ENCODE measurements at places on chromosomes 13 and 19.

DNA sequence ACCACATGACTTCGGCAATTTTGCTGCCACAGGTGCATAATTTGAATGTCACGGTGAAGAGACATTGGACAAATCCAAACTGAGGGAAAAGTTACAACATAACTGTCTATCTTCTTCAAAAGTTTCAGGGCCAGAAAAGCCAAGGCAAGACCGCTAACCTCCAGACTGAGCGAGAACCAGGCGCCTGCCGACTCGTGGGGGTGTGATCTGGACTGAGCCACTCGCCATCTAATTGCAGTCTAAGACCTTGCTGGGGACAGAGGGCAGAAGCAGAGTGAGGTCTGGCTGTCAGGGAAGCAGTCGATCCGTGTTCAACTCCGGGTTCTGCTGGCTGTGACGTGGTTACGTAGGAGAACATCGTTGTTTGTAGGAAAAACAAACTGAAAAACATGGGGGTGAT, 88.6 kb downstream of the SPACA7 start:
- DNase-seq: no peak

GRCh38 chr19:16376649-16377048, 52.0 kb downstream of the KLF2 start:
- no peak for DNase-seq

DNA sequence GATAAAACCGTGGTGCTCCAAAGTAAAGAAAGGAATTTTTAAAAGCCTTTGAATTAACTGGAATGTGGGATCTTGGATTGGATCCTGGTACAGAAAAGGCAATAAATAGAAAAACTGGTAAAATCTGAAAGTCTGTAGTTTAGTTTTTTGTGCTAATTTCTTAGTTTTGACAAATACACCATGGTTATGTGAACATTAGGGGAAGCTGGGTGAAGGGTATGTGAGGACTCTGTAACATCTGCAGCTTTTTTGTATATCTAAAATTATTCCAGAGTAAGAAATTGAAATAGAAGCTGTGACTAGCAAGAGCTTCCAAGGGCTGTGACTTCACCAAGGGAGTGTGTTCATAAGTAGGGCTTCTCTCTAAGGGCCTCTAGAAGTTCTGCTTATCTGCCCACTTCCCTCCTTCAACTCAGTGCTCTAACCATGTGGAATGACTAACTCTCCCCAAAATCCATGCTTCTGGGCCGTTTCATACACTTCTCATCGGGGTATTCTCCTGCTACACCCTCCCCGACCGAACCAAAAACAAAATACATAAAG, 26.5 kb downstream of the ARHGAP35 start:
- no peak for DNase-seq

- peak; percentile 4 for DNase-seq
Observed at GRCh38 chr13:31675440-31675953, 63.8 kb upstream of the RXFP2 start.

- DNase-seq: no peak
Observed at GRCh38 chr19:18254546-18255503, 19.4 kb downstream of the IQCN start.

DNA sequence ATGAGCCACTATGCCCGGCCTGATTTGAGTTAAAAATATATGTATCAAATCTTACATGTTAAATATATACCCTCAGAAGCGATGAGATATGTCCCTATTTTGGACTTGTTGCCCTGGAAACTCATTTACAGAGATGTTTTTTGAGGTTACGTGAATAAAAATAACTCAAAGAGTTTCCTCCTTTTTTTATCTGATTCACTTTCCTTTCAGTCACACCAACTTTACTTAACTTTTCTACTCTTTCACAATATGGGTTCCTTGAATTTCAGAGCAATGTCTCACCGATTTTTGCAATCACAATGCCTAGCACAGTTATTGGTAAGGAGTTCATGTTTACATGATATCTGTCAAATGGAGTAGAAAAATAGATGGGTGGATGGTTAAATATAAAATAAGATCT, 2.3 kb downstream of the OR7C2 start:
- DNase-seq: no peak

GRCh38 chr13:53126841-53127245, 98.2 kb downstream of the OLFM4 start:
- no peak for DNase-seq

- DNase-seq: no peak
Observed at GRCh38 chr13:60869225-60869624, 472.2 kb downstream of the TDRD3 start.

DNA sequence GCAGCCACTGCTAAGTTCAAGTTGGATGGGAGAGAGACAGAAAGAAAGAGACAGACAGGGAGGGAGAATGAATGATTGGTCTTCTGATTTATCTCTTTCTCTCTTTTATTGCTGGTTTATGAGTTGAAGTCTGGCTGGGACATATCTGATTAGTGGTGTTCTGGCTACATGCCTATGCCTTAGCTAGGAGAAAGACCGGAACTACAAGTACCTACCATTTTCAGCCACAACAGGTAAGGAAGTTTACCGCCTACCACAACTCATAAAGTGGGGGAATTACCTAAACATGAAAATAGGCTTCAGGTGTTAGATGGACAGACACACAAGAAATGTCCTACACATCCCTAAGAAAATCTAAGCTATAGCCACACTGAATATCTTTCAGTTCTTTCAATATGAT, 36.6 kb upstream of the GPC6 start:
- DNase-seq: no peak

DNA sequence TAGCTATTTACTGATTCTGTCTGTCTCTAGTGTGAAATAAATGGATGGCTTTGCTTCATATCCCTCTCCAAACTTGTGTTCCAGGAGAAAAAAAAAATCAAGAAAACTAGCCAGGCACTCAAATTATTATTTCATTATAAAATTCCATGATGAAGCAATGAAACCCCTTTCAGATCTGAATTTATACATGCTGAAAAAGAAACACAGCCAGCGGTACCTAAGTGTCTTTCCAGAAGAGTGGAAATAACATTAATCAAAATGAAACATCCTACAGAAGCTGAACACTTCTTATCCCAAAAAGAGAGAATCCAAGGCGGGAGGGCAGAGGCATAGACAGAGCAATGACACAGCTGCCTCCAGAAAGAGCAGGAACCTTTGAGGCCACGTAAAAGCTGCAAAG, 15.9 kb downstream of the ENOX1 start:
- DNase-seq: no peak

DNA sequence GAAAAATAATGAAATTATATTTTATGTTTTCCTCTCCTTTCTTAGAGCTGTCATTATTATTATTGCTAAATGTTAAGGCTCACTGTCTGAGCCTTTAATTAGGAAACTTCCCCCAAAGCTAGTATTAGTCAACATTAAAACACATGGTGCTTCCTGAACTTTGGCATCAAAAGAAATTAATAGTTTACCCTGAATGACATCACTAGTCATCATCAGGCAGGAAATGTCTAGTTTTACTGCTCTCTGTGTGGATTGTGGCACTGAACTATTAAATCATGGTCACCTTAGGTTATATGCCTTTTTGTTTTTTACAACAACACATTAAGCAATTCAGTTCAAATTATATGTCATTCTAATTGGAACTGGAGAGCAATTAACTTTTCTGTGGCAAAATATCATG, 595.5 kb downstream of the SLITRK1 start:
- DNase-seq: no peak

GRCh38 chr19:18969931-18970659, 29.1 kb upstream of the HOMER3 start:
- no peak for DNase-seq

DNA sequence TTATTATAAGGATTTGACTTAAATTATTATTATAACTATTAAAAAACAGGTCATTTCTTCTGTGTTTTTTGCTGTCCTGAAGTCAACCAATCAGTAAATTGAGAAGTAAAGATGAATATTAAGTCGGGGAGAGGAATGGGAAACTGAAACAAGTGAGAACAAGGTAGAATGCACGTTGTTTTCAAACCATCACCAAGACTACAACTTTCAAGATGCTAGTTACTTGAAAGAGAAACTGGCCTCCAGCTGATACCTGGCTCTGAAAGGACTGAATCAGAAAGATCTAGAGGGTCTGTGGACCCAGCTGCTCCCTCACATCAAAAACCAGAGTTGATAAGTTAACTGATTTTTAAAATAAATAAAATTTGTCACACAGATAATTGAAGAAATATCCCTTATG, 1301.5 kb upstream of the ATXN8OS start:
- no peak for DNase-seq

- DNase-seq: no peak
Observed at GRCh38 chr13:33256148-33256840, 29.3 kb downstream of the STARD13 start.

DNA sequence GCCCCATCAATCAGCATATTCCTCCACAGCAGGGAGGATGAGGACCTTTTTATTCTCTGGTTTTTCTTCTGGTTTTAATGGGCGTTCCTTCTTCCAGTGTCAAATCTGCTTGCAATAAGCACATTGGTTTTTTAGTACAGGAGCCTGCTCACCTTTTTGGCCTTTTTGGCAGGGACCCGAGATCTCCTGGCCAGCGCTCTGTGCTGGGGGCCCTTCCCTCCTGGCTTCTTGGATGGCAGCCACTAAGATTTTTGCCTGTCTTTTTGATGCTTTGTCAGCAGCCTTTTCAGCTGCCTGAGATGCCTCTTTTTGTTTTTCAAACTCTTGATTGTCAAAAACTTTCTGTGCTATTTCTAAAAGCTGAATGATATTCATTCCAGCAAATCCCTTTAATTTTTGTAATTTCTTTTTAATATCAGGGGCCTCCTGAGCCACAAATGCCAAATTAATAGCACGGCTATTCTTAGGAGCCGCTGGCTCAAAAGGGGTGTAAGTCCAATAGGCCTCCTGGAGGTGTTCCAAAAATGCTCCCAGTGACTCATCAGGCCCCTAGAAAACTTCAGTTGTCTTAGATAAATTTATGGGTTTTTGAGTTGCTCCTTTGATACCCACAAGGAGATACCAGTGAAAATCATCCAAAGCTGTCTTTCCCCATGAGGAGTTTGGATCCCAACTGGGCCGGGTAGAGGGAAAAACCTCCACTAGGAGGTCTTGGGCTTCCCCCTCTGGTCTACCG, 73.0 kb downstream of the ZNF100 start:
- no peak for DNase-seq

- DNase-seq: no peak
Observed at GRCh38 chr13:93316841-93317240, 90.2 kb downstream of the GPC6 start.

DNA sequence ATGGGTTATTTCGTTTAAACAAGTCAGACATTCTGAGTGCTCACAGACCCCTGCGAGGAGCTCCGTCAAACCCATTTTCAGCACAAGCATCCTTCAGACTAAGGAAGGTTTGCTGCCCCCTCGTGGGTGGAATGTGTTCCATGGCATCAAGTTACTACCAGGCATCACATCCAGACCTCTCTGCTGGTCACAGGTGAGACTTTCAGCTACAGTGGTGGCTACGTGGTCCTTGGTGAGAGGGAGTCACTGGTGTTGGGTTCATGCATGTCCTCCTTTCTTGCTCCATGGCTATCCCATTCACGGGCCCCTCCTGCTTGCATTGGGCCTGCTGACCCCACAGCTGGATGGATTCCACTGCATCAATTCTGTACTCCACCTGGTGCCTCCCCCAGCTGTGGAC, 9.1 kb upstream of the LILRB5 start:
- DNase-seq: peak; percentile 74

GRCh38 chr13:100724568-100724967, 50.0 kb upstream of the TMTC4 start:
- no peak for DNase-seq

DNA sequence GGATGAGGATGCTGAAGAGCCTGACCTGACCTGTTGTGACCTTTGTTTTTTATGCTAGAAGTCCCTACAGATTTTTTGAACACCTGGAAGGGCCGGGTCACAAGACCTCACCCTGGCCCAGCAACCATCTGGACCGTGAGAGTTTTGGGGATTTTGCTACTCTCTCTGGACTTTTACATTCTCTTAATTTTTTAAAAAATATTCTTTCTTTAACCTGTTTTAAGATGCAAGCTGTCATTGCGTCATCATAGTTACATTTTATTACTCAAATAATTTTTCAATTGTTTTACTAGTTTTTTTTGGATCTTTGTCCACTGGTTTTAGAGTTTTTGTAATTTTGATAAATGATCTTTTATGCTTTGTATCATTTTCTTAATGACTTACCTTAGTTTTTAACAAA, 7.5 kb downstream of the DKKL1 start:
- DNase-seq: no peak

GRCh38 chr13:98677398-98677797, 75.1 kb downstream of the SLC15A1 start:
- DNase-seq: peak; percentile 91

GRCh38 chr13:33512880-33513554, 227.5 kb upstream of the STARD13 start:
- DNase-seq: no peak

DNA sequence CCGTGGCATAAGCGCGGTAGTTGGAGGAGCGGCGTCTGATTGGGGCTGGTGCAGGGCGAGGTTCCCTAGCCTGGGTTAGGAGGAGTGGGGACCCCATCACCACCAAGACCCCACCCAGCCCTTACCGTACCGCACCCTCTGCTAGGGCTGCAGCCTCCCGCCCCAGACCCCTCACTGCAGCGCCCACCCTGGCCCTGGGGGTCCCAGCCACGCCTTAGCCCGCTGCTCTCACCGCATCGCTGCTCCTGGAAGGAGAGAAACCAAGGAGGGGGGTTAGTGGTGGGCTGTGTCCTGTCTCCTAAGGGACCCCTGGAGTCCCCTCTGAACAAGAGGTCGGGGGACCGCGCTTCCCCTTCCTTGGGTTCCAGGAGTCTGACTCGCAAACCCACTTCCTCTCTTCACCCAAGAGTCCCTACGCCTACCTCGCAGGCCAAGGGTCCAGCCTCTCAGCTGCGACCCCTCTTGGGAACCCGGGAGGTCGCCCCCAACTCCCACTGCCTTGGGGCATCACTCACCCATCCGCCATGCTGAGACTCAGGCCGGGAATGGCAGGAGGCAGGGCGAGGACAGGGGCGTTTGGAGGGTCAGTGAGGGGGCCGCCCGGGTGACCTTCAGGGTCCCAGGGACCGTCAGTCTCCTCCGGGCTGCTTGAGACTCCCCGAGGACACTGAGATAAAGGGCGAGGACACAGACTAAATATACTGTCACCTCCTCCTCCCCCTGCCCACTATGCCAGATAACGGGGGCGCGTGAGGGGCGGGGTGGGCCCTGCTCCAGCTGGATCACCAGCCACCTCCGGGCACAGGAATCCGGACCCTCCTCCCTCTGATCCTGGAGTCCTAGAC, at the start of gene TNNI3:
Gene TNNI3, minus strand, starts transcription at position 669 of the 845 bp plus-strand sequence. Its CDS starts 143 bp downstream, at position 526.
- no peak for DNase-seq

- peak; percentile 49 for DNase-seq
Observed at GRCh38 chr19:38634757-38635482, 12.5 kb upstream of the ACTN4 start.

DNA sequence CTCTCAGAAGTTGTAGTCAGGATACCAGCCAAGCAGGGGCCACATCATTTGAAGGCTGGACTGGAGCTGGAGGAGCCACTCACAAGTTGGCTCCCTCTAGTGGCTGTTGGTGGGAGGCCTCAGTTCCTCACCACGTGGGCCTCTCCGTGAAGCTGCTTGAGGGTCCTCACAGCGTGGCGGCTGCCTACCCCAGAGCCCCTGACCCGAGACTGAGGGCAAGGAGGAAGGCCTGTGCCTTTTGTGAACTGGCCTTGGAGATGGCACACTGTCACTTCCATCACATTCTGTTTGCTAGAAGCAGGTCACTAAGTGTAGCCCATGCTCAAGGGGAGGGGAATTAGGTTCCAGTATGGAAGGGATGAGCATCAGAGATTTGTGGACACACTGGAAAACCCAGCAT, 14.6 kb downstream of the GNA11 start:
- DNase-seq: peak; percentile 55

All from brain microvascular endothelial cell (primary cell).